ENCODE measurements at places on chromosomes 11 and 22.

DNA sequence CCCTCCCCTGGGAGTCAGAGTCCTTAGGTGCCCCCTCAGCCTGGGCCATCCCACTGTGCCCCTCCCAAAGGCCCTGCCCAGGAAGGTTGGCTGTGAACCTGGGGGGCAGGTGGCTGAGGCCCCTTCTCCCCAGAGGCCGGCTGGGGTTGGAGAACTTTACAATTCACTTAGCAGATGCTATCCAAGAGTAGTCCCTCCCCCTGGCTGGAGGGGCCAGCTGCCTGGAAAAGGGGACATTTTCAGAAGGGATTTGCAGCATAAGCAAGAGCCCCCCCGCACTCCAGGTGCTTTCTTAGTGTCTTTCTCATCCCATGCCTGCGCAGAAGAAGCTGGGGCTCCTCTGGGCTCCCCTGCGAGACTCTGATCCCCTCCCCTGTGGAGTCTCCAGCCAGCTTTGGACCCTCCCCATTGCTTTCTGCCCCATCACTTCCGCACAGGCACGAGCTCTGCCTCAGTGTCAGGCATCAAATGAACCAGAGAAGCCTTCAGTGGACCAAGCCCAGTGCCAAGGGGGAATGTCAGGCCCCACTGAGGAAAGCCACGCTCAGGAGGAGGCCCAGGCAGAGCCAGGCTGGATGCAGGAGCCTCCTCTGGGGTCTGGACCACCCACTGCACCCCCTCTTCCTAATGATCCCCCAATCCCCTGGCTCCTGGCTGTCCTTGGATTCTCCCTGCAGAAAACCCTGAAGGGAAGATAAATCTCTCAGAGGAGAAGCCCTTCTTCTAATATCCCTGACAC is 3.7 kb downstream of the SSTR3 start:
- no peak for DNase-seq

DNA sequence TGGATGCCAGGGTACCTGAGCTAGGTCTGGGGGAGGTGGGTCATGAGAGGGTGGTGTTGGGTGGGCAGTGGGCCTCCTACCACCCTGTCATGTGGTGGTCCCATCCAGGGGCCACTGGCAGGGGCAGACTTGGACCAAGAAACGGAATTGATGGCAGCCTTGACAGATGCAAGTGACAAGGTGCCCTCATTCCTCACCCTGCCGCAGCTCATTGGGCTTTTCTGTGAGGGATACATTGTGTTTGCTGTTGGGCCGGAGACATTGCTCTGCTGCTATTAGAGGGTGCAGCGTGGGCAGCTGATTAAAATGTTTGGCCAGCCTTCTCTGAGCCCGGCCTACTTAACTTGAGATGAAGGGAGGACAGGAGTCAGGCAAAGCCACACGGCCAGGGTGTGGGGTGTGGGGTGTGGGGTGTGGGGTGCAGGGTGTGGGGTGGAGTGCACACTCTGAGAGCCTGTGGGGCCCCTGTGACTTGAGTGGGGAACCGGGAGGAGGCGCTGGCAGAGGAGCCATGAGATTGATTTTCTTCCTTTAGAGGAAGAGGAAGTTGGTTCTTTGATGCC is 351.5 kb downstream of the TBC1D22A start:
- DNase-seq = no peak

DNA sequence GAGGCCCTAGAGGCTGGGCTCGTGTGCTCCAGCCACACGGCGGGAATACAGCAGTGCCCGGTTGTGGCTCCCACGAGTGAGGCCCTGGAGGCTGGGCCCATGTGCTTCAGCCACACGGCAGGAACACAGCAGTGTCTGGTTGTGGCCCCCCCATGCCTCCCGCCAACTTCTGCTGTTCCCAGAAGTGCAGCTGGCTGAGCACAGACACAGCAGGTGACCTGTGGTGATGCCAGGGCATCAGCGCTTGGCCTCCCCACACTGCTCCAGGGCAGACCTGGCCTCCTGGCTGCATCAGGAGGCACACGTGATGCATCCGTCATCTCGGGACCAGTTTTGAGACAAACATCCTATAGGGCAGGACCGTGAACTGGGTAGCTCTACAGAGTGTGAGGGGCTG is 110.3 kb downstream of the KCNQ1OT1 start:
- DNase-seq = no peak

- DNase-seq = no peak
Measured at GRCh38 chr11:119673052-119673758, 55.8 kb downstream of the NECTIN1 start.

- no peak for DNase-seq
Measured at GRCh38 chr11:102382384-102382783, 35.4 kb downstream of the BIRC2 start.

GRCh38 chr11:126564566-126564965 is 209.1 kb downstream of the ST3GAL4 start:
- no peak for DNase-seq

- no peak for DNase-seq
Measured at GRCh38 chr11:124886476-124886875, 11.2 kb downstream of the ROBO4 start.

DNA sequence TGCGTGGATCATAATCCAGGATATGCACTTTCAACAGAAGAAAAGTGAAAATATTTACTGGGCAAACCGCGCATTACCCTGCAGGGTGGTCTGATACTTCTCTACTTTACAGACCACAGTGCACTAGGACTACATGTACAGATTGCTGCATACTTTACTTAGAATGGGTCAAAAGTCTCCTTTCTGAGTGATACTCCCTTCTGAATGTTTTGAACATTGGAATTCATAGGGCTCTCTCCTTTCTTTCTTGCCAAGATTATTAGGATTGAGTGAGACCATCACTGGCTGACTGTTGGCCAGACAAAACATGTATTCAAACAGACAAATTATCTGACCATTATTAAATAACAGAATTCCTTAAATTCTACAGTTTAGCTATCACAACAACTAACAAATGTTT is 6.6 kb upstream of the FIBIN start:
- no peak for DNase-seq

GRCh38 chr22:20009018-20009491 is 7.6 kb downstream of the ARVCF start:
- DNase-seq = no peak

DNA sequence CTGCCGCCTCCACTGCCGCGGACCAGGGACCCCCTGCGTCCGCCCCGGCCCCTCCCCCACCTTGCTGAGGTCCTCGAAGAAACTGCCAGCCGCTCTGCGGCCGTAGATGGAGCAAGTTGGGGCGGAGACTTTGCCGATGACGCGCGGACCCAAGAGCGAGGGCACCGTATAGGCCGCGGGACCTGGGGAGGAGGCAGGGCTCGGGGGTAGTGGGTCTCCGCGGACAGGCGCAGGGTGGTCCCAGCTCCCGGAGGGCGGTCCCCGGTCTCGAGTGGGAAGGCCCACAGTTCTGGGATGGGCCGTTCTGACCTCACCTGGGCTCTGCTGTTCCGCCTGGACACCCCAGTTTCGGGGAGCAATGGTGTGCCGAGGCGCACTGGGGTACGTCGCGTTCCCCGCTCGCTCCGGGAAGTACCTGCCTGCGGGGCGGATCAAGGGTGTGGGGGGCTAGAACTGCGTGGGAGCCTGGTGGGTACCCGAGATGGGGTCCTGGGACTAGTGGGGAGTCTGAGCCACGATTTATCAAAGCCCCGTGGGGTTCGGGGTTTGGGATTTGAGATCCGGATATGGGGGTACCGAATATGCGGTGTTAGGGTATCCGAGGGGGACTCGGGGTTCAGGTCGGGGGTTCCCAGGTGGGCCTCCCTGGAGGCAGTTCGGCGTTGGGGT is 1.2 kb upstream of the TYMP start:
- DNase-seq = peak; percentile 77

- DNase-seq = no peak
Measured at GRCh38 chr22:41561788-41562187, 978 bp downstream of the CSDC2 start.

DNA sequence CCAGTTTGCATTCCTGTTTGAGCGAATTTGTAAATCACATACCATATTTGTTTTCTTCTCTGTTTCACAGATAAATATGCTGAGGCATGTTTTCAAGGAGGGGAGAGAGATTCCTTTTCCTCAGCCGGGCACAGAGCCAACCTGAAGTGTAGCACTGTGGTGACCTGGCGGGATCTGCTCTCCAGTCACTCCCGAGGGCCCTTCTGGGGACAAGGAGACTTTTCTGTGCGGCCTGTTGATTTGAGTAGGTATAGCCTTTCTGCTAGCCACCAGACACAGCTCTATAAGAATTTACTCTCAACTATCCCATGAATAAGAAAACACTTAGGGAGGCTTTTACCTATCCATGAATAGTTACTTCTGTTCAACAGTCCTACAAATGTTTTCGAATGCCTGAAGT is 63.5 kb upstream of the FDX1 start:
- no peak for DNase-seq

GRCh38 chr11:122676638-122677037 is 21.1 kb downstream of the UBASH3B start:
- DNase-seq = no peak

DNA sequence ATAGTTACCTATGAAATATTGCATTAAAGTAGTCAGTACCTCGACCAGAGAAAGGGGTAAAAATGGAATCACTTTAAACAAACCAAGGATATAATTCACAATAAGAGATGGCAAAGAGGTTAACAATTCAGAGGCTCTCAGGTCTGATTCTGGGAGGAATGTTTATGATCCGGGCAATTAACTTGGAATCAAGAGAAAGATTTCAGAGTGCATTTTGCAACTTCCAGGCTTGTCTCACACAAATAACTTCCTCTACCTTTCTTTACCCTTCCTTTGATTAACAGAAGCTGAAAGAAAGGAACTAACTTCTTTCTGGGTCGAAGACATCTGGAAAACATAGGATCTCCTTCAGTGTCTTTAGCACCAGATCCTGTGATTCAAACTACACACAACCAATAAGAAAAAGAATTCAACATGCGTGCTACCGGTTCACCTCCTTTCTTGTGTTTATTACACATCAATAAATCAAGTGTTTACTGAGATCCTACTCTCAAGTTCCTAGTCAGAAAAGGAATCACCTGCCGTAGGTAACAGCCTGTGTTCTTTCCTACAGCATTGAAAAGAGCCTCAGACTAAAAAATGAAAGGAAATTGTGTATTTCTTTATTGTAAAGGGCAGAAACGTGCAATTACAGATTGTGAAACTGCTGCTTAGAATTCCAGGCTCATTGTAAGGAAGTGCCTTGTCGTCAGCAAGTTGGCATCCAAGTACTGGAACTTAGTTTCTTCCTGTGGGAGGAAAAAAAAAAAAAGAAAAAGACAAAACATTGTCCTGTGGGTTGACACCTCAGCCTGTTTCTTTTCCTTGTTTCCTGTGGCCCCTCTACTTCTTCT is 29.5 kb downstream of the CARD18 start:
- no peak for DNase-seq

GRCh38 chr11:21072558-21072957 is 403.2 kb downstream of the NELL1 start:
- DNase-seq = no peak

GRCh38 chr11:2902784-2903671 is 17.5 kb upstream of the CDKN1C start:
- no peak for DNase-seq

DNA sequence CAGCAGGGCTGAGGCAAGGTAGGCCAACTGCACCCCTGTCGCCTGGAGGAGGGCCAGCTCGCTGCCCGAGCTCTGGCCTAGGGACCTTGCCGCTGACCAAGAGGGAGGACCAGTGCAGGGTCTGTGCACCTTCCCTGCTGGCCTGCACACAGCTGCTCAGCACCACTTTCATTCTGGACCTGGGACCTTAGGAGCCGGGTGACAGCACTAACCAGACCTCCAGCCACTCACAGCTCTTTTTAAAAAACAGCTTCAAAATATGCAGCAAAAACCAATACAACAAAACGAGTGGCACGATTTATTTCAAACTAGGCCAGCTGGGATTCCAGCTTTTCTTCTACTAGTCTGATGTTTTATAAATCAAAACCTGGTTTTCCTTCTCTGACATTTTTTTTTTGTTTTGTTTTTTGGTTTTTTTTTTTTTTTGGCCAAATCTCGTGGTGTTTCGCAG is 18.0 kb downstream of the RSPH14 start:
- DNase-seq = no peak

DNA sequence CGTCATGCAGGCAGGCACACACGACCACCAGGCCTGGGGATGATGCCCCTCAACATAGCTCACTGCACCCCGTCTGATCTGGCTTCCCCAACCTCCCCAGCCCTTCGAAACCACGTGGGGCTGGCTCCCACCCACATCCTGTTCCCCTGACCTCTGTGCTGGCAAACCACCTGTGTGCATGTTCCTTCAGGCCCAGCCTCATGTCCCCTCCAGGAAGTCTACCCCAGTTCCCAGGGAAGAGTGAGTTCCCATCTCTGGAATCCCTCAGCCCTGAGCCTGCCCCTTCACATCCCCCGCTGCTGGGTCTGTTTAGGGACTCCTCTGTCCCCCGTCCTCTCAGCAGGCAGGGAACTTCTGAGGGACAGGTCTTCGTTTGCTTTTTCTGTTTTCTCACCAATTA is 7.1 kb downstream of the SLC7A4 start:
- DNase-seq = no peak

- DNase-seq = no peak
Measured at GRCh38 chr11:72037554-72038311, 39.0 kb downstream of the IL18BP start.

- DNase-seq = no peak
Measured at GRCh38 chr11:22879630-22880029, 19.4 kb upstream of the CCDC179 start.

DNA sequence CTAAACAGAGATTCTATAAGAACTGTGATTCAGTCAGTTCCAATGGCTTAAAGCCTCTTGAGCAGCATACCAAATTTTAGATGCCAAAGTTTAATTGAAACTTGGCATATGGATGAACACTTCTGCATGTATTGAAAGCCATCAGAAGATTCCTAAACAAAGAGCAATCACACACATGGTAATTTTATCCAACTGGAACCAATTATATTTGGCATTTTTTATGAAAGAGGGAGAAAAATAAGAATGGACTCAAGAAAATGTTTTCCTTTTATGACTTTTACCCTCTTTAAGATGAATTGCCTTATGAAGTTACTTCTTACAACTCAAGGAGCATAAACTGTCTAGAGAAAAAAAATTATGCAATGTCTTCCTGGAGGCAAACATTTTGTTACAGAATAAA is 7.4 kb downstream of the TRPC6 start:
- DNase-seq = no peak

DNA sequence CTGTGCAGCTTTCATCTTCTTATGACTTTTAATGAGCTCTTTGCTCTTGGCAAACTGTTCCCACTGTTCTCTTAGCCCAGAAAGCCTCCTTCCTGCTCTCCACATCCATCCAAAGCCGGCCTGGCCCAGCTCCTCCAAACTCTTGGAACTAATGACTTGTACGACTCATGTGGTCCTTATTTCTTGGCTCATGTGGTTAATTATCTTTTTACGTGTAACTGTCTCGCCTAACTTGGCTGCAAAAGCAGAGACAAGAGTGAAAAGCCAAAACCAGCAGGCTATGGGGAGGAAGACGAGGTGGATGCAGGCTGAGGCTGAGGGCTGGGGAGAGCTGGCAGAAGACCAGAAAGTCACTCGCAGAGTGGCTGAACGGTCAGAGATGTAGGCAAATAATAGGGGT is 5.5 kb downstream of the CSNK2A3 start:
- no peak for DNase-seq

DNA sequence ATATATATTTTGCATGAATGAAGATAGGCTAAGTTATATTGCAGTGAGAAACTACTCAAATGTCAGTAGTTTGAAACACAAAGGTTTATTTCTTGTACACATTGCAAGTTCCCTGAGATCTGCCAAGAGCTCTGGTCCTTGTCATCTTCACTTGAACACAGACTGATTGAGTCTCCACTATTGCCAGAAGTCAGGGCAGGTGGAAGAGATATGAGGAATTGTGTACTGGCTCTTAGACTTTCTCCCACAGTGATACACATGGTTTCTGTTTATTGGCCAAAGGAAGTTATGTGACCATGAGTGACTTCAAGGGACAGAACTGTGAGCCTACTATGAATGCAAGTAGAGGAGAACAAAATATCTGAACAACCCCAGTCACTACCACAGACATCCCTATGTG is 44.2 kb downstream of the PPFIBP2 start:
- DNase-seq = no peak

All from hepatic stellate cell (primary cell).